ENCODE measurements at places on chromosomes 11 and 22.

DNA sequence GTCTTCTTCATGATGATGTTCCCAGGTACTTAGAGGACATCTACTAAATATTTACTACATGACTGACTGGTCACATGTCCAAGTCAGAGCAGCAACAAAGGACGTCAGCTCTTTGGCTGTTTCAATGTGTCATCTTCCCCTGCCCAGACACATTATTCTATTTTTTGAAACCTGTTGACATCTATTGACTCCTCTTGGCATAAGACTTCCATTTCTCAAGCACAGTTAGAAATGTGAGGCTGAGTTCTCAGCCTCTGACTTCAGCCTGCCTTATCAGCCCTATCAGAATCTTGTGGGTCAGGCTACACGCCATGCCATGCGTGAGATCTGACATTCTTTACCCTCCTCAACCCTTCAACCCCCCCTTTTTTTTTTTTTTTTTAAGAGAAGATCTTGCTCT is 63.8 kb downstream of the SC5D start:
- DNase-seq, result no peak

GRCh38 chr22:47816121-47816862 is 1053.8 kb downstream of the TBC1D22A start:
- DNase-seq, result no peak

DNA sequence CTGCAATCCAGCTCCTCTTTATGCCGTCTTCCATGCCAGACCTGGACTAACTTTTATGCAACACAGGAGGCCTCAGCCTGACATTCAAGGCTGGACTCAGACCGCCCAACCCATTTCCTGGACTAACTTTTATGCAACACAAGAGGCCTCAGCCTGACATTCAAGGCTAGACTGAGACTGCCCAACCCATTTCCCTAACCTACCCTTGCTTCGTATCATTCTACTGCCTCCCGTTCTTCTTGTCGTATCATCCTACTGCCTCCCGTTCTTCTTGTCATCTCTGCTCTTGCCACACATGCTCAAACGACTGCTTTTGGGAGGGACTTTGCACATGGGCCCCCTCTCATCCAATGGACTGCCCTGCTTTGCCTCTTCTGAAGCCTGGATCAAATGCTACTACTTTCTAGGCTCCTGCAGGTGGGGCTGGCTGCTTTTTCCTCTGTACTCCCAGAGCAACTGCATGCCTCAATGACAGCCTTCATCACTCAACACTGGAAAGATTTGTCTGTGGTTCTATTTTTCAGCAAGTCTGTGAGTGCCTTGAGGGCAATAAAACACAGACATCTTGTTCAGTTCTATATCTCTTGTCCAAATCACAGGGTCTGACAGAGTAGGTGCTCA is 7.8 kb downstream of the TBC1D10A start:
- no peak for DNase-seq

- no peak for DNase-seq
Observed at GRCh38 chr11:100774859-100775258, 87.8 kb downstream of the ARHGAP42 start.

DNA sequence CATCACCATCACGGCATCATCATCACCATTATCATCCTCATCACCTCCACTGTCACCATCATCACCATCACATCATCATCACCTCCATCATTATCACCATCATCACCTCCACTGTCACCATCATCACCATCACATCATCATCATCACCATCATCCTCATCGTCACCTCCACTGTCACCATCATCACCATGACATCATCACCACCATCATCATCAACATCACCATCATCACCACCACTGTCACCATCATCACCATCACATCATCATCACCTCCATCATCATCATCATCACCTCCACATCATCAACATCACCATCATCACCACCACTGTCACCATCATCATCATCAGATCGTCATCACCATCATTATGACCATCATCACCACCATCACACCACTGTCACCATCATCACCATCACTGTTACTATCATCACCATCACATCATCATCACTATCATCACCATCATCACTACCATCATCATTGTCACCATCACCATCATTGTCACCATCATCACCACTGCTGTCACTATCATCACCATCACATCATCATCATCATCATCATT is 32.8 kb downstream of the PARVG start:
- DNase-seq, result no peak

- DNase-seq, result no peak
Observed at GRCh38 chr22:30947816-30948454, 20.6 kb downstream of the MORC2 start.

DNA sequence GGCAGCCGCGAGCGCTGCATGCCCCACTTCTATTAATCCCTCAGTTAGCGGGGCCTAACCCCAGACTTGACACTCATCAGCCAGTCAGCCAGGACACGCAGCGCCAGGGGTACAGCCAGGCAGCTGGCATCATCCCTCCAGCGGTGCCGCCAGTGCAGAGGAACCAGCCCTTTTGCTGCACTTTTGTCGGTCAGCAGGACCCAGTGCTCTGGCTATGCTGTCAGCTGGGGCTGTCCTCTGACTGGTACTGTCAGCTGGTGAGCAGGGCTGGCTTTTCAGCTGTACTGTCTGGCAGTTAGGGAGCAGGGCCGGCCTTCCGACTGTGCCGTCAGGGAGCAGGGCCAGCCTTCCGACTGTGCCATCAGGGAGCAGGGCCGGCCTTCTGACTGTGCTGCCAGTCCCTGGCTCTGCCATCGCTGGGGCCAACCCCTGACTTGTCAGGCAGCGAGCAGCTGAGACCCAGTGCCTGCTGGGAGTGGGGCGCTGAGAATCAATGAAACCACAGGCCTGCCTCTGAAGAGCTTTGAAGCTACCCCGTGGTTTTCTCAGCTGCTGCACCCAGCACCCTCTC is 115.4 kb downstream of the KIAA1671 start:
- DNase-seq, result no peak

DNA sequence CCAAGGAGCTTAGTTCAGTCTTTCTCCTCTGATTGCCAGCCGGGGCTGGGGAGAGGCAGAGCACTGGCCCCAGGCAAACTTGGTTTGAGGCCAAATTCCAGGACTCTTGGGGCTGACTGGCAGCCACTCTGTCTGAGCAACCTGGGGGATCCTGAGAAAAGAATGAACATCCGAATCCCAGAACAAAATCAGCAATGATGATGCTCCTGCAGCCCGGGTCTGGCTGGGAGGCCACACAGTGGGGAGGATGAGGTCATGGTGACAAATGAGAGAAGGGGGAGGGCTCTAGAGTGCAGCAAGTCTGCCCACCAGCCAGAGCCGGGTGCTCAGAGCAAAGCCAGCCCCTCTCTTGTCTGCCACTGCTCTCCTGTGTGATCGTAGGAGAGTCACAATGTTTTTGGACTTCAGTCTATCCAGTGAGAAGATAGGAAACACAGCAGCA is 71.8 kb upstream of the PAX6 start:
- peak; percentile 28 for DNase-seq

GRCh38 chr11:68214173-68215086 is 1.3 kb upstream of the KMT5B start:
- peak; percentile 44 for DNase-seq

DNA sequence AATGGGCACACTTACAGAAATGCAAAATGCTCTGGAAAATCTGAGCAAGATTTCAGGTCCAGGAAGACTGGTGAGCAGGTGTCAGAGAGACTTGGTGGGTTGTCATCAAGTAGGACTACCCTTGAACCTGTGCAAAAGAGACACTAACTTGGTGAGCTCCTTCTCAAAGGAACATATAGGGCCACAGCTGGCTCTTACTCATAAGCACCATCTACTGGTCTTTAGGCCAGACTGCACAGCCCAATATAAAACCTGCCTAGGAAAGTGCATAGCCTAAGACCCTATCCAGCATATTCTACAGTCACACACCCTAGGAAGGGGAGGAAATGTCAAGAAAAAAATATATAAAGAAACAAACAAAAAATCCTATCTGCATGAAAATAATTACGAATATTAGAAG is 18.2 kb upstream of the OR10W1 start:
- DNase-seq, result no peak

DNA sequence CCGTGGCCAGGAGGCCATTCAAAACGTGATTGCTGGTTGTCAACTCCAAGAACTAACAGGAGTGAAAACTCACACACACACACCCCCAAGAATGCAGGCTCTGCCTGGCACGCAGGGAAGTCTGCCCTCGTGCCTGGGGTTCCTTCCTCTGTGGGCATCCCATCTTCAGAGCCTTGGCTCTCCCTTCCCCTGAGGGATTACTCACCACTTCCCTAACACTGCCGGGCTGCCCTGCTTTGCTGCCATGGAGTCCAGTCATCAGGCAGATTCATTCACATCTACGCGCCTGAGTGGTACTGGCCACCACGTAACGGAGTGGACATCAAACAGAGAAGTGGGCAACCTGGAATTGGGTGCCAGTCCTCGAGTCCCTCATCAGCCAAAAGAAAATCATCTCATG is 120.7 kb upstream of the TMEM45B start:
- no peak for DNase-seq

DNA sequence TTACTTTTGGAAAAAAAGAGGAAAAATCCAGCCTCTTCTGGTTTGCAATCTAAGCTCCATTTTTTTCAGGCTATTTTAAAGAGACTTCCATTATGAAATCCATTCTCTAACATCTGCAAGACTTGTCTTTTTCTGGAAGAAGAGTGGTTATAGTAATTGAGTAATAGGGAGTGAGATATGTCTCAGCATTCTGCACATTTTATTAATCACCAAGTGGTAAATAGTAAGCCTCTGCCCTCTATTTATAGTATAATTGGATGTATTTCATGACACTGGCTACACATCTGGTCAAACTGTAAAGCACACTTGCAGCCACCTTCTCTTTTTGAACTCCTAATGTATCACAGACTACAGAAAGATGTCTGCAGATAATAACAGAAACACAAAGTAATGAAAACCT is 391.1 kb downstream of the ETS1 start:
- DNase-seq, result no peak

DNA sequence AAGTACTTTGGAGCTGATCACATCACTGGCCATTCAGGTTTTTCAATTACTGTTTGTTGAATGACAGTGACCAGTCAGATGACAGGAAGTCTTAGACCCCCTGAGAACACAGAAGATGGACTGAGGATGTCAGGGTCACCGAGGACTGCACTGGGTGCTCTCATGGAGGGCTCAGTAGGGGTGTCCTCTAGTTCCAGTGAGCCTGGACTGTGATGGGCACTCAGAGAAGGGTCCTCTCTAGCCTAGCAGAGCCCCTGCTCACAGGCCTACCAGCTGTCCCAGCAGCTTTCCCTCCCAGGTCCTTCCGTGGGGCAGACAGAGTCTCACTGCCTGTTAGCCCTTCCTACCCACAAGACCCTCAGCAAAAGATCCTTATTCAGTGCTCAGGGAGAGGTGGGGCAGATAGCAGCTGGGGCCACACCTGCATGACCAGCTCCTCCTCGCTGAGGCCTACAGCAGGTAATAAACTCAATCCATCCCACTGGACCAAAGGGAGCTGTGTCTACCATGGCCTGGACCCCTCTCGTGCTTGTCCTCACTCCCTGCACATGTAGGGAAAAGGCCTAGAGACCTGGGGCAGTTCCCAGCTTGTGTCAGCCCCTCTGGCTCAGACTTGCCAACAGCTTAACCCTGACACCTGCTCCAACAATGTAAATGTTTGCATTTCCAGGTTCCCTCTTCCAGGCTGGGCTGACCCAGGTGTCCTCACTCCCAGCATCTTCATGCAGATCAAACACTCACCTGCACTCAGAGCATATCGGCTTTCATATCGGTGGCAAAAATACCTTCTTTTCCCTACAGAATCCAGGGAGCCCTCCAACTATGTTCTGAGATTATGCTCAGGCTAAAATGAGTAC is 25.2 kb upstream of the VPREB1 start:
- no peak for DNase-seq

DNA sequence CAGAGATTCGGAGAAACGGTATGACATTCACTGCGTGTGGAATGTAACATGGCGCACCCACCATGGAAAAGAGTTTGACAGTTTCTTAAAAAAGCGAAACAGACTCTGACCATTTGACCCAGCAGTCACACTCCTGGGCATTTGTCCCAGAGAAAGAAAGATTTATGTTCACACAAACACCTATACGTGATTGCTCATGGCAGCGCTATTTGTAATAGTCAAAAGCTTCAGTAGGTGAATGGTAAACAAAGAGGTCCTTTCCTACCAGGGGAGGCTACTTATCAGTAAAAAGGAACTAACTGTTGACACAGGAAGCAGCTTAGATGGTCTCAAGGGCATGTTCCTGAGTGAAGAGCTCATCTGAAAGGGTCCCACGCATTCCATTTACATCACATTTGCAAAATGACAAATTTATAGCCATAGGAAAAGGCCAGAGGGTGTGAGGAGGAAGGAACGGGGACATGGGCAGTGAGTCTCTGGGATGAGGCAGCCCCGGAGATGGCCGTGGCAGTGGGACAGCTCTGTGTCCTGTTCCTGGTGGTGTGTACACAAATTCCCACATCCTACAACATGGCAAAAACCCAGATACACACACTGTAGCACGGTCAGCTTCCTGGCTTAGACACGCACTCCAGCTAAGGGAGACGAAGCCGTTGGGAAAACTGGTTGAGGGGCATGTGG is 14.6 kb upstream of the KRTAP5-6 start:
- no peak for DNase-seq

DNA sequence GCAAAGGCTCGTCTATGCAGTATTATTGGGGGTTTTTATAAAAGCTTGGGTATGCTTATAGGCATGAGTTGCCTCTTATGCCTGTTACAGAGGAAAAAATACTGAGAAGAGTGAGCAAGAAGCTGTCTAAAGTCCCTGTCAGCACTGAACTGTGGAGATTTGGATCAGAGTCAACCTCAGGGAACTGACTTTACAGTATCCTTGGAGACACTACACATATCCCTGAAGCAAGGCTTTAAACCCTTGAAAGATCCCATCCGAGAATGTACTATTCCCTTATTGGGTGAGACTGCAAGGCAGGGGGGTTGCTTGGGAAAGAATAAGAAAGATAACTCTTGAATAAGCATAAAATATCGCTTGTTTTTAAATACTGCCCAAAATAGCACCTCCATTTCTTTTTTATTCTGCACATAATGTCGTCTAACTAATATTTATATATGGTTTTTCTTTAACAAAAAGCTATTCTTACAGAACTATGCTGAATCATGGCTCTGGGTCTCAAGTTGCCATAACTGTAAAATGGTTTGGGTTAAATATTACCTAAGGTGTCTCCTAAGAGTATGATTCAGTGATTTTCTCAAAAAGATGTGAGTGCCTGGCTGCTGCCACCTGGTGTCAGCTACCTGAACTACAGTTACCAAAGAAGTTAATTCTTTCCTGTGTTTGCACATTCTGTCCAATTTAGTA is 1062.8 kb downstream of the DLG2 start:
- peak; percentile 51 for DNase-seq

DNA sequence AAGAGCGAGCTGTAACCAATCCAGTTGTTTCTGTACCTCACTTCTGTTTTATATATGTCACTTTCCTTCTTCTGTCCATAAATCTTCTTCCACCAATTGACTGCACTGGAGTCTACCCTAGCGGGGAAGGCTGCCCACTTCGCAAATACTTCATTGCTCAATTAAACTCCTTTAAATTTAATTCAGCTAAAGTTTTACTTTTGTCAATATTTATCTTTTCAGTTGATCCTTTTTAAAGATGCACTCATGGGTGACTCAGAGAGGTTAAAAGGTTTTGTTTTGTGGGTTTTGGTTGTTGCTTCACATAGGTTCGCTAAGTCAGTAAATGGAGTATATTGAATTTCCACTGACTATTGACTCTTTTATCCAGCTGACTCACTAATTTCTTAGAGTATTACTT is 597.2 kb downstream of the DLG2 start:
- DNase-seq, result no peak

GRCh38 chr22:32950366-32950765 is 107.8 kb downstream of the SYN3 start:
- DNase-seq, result no peak

GRCh38 chr11:2707736-2708135 is 7.9 kb upstream of the KCNQ1OT1 start:
- no peak for DNase-seq

All from nephron progenitor cell (in vitro differentiated cells).